ENCODE measurements at places on chromosomes 1 and 21.

DNA sequence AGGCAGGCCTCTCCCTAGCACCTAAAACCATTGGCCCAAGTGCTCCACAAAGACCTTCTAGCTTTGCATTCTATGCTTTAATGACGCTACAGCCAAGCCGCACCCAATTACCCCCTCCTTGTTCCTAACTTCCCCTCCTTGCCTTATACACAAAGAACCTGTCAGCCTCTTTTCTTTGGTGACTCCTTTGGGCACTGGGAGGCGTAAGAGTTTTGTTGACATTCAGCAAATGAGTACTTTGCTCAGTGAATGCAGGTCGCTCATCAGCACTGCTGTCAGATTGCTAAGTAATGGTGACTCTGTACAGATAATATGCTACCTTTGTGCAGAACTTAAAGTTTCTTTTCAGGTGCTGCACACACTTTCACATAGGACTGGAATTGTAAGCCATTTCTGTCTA, 187.6 kb upstream of the FAM78B start:
- DNase-seq, result no peak

GRCh38 chr1:65265651-65266351, 43.5 kb upstream of the DNAJC6 start:
- DNase-seq, result peak; percentile 37

DNA sequence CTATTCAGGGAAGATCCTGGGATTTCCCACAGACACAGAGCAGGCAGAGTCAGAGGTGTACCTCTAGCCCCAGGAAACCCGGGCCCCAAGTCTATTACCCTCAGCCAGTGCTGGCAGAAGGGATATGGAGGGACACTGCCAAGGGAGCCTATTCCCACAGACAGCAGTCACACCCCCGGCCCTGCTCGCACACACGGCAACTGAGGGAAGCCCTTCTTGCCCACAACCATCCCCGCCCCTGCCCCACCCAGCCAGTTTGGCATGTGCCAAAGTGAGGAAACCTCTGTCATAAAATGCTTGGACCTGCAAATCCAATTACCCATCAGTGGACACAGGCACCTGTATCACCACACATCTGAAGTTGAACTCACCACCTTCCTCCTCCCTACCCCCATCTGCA, 6.5 kb downstream of the CACNA1S start:
- DNase-seq, result no peak

DNA sequence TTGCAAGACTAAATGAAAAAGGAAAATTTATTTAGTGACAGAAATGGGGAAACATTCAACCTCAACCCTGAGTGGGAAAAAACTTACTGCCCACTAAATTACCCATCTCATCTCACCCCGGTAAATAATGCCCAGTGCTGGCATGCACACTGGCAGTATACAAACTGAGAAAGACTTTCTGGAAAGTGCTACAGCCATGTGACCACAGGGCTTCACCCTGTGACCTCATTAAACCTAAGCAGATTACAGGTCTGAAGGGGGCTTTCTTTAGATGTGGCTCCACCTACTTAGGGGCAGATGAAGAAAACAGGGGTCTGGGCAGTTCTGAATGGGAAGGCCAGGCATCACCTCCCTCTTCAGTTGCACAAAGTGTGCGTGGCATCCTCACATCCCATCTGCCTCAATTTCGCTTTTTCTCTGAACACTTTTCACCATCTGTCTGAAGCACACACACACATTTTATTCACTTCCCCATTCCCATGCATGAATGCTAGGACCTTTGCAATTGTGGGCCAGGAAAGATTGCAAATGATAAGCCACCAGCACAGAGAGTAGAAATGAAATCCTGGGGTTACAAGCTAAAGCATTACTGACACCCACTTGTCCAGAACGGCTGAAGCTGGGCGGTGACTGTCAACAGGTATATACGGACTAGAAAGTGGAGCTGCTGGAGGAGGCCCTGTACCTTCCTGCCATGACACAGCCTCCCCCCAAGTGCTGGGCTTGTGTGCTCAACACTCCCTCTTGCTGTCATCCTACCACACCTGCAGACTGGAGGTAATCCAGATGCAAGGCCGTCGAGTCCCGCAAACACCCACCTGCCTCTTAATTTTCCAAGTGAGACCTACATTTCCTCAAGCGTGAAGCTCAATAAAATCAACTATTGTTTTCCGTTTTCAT, 2.7 kb downstream of the NADK start:
- no peak for DNase-seq

DNA sequence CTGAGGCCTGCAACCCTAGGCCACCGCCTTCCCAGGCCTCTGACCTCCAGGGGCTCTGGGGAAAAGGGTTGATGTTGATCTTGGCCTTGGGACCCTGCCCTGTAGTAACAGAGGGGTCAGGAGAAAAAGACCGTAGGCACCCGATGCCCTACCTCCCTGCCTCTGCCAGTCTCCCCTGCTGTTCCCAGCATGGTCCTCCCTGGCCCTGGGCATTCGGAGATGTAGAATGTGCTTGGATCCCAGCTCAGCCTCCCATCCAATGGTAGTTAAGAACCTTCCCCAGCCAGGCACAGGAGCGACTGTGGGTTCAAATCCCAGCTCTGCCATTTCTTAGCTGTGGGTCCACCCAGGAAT, 72.0 kb upstream of the TARDBP start:
- no peak for DNase-seq

DNA sequence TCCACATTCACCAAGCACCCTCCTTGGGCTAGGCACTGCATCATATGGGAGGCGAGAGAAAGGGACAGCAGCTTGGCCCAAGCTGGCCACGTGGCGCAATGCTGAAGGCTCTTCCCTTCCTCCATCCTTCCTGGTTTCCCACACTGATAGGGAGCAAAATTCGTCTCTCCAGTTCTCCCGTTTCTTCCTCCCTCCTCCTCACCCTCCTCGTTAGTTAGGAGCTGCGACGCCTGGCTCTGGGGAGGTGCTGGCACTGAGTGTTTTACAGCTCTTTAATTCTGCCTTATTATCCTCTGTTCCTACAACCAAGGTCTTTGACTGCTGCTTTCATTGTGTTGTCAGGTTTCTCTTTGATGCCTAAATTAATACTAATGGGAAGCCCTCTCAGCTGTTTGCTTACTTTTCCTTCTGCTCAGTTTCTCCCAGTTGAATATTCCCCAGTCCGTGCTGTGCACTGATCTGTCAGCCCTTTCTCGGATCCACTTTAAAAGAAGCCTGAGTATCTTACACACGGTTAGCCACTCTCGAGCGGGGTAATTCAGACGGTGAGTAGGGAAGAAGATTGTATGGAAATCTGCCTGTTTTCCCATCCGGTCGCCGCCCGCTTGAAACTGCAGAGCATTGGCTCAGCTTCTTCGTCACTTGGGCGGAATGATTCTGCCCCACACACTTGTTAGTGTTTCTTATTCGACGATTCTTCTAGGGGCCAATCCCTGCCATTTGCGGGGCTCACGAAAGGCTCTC, 56.2 kb upstream of the SMYD2 start:
- DNase-seq, result peak; percentile 9

- DNase-seq, result no peak
Observed at GRCh38 chr21:42865776-42866160, 13.6 kb downstream of the WDR4 start.

DNA sequence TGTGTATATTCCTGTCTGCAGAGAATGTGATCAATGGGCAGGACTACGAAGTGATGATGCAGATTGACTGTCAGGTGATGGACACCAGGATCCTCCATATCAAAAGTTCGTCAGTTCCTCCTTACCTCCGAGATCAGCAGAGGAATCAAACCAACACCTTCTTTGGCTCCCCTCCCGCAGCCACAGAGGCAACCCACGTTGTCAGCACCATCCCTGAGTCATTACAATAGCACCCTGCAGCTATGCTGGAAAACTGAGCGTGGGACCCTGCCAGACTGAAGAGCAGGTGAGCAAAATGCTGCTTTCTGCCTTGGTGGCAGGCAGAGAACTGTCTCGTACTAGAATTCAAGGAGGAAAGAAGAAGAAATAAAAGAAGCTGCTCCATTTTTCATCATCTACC, 65.2 kb downstream of the OLFML2B start:
- DNase-seq, result peak; percentile 55

- DNase-seq, result no peak
Observed at GRCh38 chr1:181680871-181681270, 197.6 kb downstream of the CACNA1E start.

DNA sequence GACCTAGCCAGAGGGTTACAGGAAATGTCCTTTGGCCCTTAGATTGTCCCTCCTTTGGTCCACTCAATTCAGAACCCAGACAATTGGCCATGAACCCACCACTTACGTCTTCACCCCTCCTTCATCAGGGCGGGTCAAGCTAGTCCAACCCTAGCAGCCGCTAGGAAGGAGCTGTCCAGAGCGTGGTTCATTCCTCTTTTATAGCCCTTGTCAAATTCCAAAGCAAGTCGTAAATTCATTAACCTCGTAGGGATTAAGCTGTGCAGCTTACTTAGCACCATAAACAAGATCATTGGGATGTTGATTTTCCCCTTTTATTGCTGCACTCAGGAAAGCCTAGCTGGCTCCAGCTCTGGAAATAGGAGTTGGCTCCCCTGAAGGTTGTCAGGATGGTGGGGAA, 90.1 kb downstream of the TMEM53 start:
- DNase-seq, result no peak

DNA sequence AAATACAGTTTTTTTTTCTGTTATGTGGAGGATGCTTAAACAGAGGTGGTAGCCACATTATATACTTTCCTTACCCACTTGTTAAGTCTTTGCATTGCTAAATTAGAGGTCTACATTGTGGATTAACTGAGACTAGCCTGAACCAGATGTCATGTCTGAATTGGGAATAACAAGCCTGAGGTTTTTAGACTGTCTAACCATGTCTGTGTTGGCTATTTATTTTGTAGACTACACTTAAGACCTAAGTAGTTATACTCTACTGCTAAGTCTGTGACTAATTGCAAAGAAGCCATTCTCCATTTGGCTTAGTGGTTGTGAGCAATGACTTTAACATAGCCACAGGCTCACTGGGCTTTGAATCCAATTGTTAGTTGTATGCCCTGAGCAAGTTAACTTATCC, 45.4 kb downstream of the CDC14A start:
- DNase-seq, result no peak

DNA sequence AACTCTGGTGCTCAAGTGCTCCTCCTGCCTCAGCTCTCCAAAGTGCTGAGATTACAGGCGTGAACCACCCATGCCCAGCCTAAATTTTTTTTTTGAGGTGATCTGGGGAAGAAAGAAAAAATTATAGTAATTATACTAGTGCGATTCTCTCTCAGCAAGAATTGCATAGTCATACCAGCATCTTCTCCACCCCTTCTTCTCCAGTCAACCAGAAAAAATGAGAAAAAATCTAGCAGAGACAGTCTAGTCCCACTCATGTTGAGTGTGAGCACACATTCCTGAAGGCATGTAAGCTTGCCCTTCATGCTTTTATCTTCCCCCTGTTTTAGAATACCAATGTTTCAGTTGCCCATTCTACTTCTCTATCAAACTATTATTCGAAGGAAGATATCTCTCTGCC, 207.6 kb downstream of the S1PR1 start:
- DNase-seq, result no peak

DNA sequence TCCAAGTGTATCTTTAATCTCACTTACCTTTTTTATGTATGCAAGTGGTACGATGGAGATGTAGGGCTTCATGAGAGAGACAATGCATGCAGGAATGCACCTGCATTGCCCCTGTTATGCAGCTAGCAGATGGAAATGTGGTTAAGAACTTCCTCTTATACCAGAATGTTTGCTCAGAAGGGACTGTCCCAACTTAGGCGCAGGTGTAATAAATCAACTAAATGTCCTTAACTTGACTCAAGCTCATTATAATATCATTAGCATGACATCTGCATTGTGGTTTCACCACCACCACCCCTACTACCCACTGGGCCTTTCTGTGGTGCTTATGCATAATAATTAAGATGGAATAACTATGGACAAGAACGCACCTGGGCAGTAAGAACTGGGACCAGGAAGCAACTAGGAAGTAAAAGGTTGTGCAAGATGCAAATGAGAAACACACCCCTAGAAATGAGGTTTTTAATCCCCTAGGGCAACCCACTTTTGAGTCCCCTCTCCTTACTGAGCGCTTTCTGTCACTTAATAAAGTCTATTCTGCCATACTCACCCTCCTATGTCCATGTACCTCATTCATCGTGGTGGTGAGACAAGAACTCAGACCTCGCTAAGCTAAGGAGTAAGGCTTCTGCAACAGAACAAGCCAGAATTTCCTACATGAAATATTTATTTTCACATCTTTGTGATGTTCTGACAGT, 1103.3 kb upstream of the B3GALT2 start:
- no peak for DNase-seq

DNA sequence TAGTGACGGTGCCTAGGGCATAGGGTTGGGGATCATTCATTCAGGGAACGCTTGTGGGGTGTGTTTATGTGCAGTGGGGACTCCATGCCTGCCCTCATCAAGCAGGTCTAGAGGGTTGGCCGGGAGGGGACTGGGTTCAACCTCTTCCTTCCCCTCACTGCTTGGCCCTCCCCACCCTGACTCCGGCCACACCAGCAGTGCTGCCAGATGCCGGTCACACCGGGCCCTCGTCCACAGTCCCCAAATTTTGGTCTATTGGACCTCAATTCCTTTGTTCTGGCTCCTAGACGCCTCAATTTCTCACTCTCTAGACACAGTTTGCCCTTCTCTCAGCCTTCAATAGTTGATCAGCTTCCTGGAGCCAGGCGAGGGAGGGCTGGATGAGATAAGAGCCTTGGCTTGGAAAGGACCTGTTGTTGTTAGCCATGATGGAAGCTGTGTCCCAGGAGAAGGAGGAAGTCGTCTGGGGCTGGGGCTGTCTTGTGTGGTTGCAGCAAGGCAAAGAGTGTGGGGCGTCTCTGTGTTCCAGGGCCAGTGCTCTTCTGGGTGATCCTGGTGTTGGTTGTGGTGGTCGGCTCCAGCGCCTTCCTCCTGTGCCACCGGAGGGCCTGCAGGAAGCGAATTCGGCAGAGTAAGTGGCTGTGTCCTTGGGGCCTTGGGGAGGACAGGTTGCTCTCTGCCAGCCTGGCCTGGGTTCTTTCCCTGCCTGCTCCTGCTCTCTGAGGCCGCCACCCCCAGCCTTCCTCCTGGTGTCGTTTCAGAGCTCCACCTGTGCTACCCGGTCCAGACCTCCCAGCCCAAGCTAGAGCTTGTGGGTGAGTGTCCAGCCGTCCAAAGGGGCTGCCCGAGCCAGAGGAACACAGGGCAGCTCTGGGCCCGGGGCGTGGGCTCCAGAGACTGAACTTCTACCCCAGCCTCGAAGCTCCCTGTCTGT, 41.1 kb upstream of the TNFRSF1B start:
- DNase-seq, result no peak

DNA sequence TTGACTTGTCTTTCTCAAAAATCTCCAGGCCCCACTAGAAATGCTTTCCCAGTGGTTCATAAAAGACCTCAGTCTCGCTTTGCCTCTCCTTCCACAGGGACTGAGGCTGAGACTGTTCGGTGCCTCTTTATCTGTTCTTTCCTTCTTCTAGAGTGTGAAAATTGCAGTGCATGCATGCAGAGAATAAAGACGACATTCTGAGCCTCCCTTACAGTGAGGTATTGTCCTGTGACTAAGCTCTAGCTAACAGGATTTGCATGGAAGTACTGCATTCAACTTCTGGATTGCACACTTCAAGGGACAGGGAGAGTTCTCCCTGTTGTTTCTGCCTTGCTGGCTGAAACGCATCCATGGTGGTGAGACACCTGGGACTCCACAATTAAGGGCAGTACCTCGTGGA, 69.1 kb downstream of the COLGALT2 start:
- no peak for DNase-seq

- no peak for DNase-seq
Observed at GRCh38 chr1:6279613-6280383, 18.9 kb upstream of the GPR153 start.

- no peak for DNase-seq
Observed at GRCh38 chr1:206816390-206817287, 44.3 kb upstream of the IL10 start.

- DNase-seq, result no peak
Observed at GRCh38 chr1:245878585-245878984, 628.5 kb downstream of the SMYD3 start.

- peak; percentile 4 for DNase-seq
Observed at GRCh38 chr1:174153085-174153824, 6.1 kb upstream of the RABGAP1L start.
